ENCODE measurements at places on chromosomes 3 and 15.
A peak's percentile ranks its signal among the peaks of the same experiment; 100 is the strongest.

- no peak for DNase-seq
Measured at GRCh38 chr3:191358929-191359328, 28.6 kb upstream of the UTS2B start.

DNA sequence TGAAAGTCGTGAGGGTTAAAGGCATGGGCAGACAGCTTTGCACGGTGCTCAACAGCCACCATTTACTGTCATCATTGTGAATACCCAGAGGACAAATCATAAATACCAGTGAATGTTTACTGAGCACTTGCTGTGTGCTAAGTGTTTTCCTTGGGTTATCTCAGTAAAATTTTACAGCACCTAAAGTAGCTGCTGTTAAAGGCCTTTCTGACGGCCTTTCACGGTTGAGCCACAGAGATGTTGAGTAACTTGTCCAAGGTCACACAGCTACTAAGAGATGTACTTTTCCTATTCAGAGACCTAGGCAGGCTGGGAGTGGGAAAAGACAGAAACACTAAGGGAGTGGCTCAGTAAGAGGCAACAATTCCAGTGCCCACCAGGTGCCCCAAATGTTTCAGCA is 393 bp upstream of the CPNE9 start:
- no peak for DNase-seq

DNA sequence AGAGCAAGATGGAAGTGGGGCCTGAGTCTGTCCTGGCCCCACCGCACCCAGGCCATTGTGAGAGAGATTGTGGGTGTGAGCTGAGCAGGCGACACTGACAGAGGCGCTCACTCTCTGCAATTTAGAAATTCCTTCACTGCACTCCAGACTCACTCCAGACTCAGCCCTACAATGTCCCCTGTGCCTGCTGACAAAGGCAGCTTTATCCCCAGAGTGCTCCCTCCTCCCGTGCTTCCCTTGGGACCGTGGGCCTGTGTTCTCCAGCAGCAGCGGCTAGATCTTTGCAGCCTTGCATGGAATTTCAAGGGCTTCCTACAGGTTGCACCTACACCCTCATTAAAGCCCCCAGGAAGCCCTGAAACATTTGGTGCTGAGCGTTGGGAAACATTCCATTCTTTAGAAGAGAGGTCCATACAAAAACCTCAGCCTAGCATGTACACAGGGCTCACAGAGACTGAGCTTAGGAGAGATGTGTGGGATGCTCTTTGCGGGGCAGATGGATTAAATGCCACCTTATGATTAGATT is 1.3 kb upstream of the IL16 start:
- no peak for DNase-seq

DNA sequence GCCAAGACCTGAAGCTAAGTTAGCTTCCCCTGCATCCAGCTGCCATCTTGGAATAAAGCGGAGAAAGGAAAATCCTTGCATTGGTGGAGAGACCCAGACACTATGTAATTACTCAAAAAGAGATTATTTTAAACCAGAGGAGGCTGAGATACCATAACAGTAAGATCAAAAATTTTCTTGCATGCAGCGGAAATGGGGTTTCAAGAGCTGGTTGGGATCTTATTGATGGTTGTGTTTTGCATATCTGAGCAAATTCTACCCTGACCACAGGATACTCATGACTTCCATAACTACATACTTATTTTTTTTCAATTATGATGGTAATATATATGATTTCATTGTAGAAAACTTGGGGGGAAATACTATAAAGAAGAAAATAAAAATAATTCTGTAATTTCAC is 17.5 kb downstream of the TMEM158 start:
- no peak for DNase-seq

GRCh38 chr3:61454801-61455200 is 106.6 kb upstream of the PTPRG start:
- no peak for DNase-seq

GRCh38 chr3:462851-463250 is 266.3 kb downstream of the CHL1 start:
- DNase-seq, result no peak

DNA sequence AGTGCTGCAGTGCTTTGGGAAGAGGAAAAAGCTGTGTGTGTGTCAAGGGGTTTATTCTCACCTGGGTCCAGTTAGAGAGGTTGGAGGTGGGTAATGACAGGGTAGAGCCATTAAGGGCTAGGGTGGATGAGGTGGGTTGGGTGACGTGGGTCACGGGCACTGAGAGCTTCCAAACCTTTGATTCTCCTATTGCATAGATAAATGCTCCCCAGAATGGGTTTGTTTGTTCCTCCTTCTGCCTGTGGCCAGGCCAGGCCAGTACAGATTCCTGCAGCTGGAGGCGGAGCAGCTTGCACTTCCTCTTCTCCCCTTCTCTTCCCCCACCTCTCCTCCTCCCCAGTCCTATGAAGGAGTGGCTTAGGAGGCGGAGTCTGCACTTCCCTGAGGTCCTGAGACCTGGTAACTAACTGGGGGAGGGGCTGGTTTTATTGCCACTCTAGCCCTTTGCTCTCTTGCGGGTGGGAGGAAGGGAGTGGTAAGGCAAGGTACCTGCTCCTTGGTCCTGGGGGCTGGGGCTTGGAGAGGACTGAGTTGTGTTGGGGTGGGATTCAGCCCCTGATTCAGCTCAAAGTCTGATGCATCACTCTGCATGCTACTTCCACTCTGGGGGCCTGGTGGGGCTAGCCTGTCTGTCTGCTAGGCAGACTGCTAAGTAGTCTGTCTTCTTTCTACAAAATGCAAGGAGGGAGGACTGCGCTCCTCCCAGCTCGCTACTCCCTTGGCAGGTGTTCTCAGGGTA is 3.5 kb downstream of the SPINT1 start:
- peak; percentile 84 for DNase-seq

DNA sequence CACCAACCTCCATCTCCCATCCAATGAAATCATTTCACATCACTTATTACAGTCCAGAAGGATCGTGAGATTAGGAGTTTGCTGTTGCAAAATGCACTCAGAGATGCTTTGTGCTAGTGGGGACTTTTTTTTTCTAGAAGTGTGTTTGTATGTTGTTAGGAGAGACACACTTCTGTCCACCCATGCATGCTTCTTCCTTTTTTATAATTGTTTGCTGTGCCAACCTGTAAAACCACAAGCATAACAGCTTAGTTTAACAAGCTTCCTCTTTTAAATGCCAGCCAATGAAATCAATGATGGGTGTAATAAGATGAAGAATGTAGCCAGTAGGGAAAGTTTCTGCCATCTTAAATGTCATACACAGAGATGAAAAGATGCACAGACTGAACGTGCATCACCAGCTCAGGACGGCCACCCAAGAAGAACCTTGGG is 305.6 kb upstream of the STT3B start:
- DNase-seq, result no peak

GRCh38 chr15:51193526-51193925 is 98.8 kb upstream of the TNFAIP8L3 start:
- no peak for DNase-seq

GRCh38 chr15:34304613-34305012 is 33.0 kb downstream of the SLC12A6 start:
- DNase-seq, result no peak

DNA sequence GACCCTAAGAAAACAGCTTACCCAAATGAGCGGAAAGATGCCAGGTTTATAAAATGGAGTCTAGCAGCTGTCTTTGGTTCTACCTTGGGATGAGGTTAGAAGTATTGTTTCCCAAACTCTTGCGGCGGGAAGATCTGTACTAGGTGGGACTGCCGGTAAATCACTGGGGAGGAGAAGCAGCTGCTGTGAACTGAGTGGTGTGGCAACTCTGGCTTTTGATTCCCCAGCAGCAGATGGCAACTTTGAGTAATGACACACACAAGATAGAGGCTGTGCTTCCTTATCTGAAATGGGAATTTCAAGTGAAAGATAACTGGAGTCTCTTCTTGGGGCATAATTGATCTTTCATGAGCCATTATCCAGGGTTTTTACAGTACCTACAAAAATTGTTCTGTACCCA is 184.9 kb downstream of the ATG7 start:
- no peak for DNase-seq

- no peak for DNase-seq
Measured at GRCh38 chr3:56291953-56292352, 176.3 kb downstream of the ERC2 start.
